Astrocyte (in vitro differentiated cells and primary cell): ENCODE measurements at places on chromosomes 1 and 21. TPM values are rescaled to one million over a fixed set of nuclear protein-coding genes. Genes with fewer than 3 reads are reported as not detected.

GRCh38 chr1:229452956-229453801, 19.3 kb upstream of the ACTA1 start:
- H3K27me3 ChIP-seq, result no peaks in the 10 kb centered on the region
- no peak overlapping the region for H3K27ac ChIP-seq
- no peaks in the 10 kb centered on the region for H3K4me1 ChIP-seq
- no peak for DNase-seq
- no peak overlapping the region for H3K4me3 ChIP-seq

GRCh38 chr1:81801651-81802456, 1.1 kb downstream of the ADGRL2 start:
- H3K27me3 ChIP-seq, result no peaks in the 10 kb centered on the region
- DNase-seq, result peak; percentile 53
- H3K4me1 ChIP-seq, result peaks cover 5% of the 10 kb centered on the region

- no peak overlapping the region for H3K4me3 ChIP-seq
- no peak overlapping the region for H3K27ac ChIP-seq
- no peaks in the 10 kb centered on the region for H3K36me3 ChIP-seq
- peaks cover 4% of the 10 kb centered on the region for H3K27me3 ChIP-seq
- peaks cover 21% of the 10 kb centered on the region for H3K4me1 ChIP-seq
Observed at GRCh38 chr1:26158271-26158907, 490 bp upstream of the FAM110D start.

DNA sequence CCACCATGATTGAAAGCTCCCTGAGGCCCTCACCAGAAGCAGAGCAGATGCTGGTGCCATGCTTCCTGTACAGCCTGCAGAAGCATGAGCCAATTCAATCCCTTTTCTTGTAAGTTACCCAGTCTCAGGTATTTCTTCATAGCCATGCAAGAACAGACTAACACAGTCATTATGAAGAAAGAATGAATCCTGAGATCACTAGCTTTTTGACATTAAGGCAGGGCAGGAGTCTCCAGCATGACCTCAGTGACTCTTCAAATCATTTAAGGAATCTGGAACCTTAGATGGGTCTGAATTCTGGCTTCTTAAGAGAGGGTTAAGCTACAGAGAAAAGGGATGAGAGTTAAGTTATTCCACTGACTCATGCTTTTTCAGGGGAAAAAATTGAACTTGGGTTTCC, 79.0 kb downstream of the PTPN14 start:
- H3K27me3 ChIP-seq, result no peaks in the 10 kb centered on the region
- peaks cover 49% of the 10 kb centered on the region for H3K4me1 ChIP-seq
- H3K36me3 ChIP-seq, result no peaks in the 10 kb centered on the region
- peak; percentile 44 for DNase-seq
- no peak overlapping the region for H3K4me3 ChIP-seq

GRCh38 chr1:13809461-13810159, 109.6 kb downstream of the PRDM2 start:
- H3K36me3 ChIP-seq, result no peaks in the 10 kb centered on the region
- peak; percentile 6 for DNase-seq
- H3K4me1 ChIP-seq, result no peaks in the 10 kb centered on the region
- no peaks in the 10 kb centered on the region for H3K27me3 ChIP-seq

GRCh38 chr1:171017426-171017825, 73.3 kb upstream of the FMO3 start:
- no peaks in the 10 kb centered on the region for H3K36me3 ChIP-seq
- H3K27ac ChIP-seq, result no peak overlapping the region
- DNase-seq, result no peak
- no peak overlapping the region for H3K4me3 ChIP-seq

- H3K4me1 ChIP-seq, result no peaks in the 10 kb centered on the region
- no peak for DNase-seq
- no peak overlapping the region for H3K27ac ChIP-seq
Observed at GRCh38 chr1:25757846-25758185, 42.2 kb upstream of the SELENON start.

- H3K36me3 ChIP-seq, result no peaks in the 10 kb centered on the region
- DNase-seq, result no peak
- H3K4me3 ChIP-seq, result no peak overlapping the region
- H3K27ac ChIP-seq, result no peak overlapping the region
- H3K27me3 ChIP-seq, result peaks cover 2% of the 10 kb centered on the region
Observed at GRCh38 chr1:228987286-228987685, 252.0 kb downstream of the RHOU start.

DNA sequence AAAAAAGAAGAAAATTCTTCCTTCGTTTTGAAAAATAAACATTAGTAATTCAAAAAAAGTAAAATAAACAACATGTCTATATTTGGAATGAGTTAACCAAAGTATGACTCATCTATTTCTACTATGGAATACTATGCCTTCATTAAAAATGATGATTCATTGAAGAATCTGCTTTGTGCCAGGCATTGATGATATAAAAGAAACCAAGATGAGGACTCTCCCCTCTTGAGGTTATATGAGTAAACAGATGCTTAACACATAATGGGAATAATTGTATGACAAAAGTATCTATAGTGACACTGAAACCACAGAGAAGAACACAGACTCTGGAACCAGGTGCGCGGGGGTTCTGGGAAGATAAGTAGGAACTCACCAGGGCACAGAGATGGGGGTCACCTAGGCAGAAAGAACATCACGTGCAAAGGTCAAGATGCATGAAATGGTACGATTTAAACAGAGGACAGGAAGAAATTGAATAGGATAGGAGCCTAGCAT, 18.8 kb downstream of the ELF3 start:
- no peaks in the 10 kb centered on the region for H3K27me3 ChIP-seq
- DNase-seq, result peak; percentile 88
- peak overlapping the region; percentile 20 for H3K27ac ChIP-seq
- H3K36me3 ChIP-seq, result no peaks in the 10 kb centered on the region
- peaks cover 9% of the 10 kb centered on the region for H3K4me1 ChIP-seq

DNA sequence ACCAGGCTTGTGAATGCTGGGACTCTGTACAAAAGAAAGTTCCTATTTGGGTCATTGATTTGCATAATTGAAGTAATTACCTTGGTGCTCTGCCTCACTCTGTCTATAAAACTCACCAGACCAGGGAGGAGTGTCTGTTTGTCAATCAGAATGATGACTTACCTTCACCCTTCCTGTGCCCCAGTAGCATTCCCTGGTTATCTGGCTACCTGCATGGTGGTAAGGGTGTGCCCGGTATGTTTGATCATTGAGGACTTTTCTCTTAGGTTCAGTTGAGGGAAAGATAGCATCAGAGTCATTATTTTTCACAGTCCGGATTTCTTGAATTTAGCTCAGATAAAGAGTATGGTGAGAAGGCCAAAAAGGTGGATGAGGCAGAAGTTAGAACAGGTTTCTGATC, 190.0 kb downstream of the BRINP2 start:
- DNase-seq, result no peak
- H3K4me3 ChIP-seq, result no peak overlapping the region
- no peaks in the 10 kb centered on the region for H3K4me1 ChIP-seq
- H3K36me3 ChIP-seq, result no peaks in the 10 kb centered on the region
- no peaks in the 10 kb centered on the region for H3K27me3 ChIP-seq

DNA sequence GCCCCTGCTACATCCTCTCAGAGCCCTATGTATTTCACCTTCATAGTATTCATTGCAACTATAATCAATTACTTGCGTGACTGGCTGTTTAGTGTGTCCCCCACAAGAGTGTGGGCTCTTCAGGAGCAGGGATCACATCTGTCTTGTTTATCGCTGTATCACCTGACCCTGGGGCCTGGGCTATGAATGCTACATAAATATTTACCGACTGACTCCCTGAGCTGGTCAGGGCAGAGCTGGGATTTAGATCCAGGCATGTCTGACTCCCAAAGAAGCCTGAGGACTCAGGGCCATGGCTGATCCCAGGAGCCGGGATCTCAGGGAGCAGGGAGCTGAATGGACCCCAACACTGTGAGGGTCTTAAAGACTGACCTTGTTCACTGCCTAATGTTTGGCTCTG, 49.7 kb downstream of the AHDC1 start:
- H3K27me3 ChIP-seq, result no peaks in the 10 kb centered on the region
- H3K36me3 ChIP-seq, result peaks cover 2% of the 10 kb centered on the region
- DNase-seq, result no peak
- no peak overlapping the region for H3K4me3 ChIP-seq
- H3K27ac ChIP-seq, result no peak overlapping the region
- peaks cover 21% of the 10 kb centered on the region for H3K4me1 ChIP-seq

DNA sequence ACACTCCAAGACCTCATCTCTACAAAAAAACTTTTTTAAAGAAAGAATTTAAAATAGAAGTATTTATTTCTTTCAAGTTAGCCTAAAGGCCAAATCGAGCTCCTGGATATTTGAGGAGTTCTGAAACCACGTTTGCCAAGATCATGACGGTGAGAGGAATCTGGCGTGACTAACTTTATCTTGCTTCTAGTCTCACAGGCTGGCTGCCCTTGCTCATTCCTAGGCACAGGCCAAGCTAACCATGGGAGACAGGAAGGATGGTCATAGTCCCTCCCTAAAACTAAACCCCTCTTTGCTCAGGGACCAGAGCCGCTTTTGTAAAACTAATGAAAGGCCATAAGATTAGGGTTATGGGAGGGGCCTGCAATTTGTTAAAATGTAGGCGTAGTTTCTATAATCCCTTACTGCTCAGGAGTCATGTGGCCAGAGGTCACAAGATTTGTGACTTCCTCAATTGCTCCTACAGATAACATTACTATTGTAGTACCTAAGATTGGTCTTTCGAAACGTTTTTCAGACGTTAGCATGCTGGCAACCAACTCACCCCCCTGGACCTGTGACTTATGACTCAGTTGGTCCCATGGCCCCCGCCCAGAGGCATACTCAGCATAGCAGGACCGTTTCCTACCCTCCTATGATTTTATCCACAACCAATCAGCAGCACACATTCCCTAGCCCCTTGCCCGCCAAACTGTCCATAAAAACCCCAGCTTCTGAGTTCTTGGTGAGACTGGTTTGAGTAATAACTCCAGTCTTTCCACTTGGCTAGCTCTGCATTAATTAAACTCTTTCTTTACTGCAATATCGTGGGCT, 425.0 kb downstream of the SMYD3 start:
- DNase-seq, result no peak
- no peak overlapping the region for H3K27ac ChIP-seq

DNA sequence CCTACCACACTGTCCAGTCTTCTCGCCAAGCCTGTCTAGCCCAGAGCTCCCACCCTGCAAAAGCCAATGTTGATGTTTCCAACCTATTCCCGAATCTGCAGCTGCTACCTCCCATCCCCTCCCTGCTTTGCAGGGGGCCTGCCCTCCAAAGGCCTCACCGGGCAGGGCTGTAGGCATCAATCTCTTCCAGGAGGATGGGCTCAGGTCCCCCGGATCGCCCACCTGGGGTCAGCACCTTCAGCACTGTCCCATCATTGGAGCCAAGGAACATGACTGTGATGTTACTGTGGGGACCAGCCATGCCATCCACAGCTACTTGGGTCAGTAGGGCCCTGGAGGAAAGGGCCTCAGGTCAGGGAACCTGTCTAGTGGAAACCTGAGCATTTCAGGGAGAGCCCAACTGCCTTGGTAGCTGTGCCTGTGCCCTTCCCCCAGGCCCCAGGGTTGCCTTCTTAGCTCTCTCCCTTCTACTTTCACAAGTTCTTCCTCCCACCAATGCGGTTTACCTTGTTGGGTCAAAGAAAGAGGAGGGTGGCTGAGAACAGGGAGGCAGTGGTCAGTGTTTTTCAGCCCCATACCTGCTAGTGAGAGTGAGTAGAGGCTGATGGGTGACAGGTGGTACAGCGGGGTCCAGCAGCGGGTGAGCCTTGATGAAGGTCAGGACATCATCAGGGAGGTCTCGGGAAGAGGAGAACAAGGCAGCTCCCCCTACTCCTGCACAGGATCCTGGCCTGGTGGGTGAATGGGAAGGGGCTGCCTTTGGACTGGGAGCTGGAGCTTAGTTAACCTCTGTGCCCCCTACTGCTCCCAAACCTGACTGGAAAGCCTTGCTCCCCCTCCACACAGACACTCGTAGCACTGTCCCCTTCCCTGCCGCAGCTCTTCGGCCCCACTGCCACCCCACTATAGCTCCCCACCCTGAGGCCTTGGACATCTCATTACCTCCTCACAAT, 10.7 kb downstream of the SEMA6C start:
- H3K4me1 ChIP-seq, result peaks cover 9% of the 10 kb centered on the region
- no peak for DNase-seq
- H3K27ac ChIP-seq, result no peak overlapping the region

- no peak for DNase-seq
- H3K4me3 ChIP-seq, result no peak overlapping the region
- H3K27ac ChIP-seq, result no peak overlapping the region
Observed at GRCh38 chr1:188769181-188769580, 1708.5 kb downstream of the BRINP3 start.

DNA sequence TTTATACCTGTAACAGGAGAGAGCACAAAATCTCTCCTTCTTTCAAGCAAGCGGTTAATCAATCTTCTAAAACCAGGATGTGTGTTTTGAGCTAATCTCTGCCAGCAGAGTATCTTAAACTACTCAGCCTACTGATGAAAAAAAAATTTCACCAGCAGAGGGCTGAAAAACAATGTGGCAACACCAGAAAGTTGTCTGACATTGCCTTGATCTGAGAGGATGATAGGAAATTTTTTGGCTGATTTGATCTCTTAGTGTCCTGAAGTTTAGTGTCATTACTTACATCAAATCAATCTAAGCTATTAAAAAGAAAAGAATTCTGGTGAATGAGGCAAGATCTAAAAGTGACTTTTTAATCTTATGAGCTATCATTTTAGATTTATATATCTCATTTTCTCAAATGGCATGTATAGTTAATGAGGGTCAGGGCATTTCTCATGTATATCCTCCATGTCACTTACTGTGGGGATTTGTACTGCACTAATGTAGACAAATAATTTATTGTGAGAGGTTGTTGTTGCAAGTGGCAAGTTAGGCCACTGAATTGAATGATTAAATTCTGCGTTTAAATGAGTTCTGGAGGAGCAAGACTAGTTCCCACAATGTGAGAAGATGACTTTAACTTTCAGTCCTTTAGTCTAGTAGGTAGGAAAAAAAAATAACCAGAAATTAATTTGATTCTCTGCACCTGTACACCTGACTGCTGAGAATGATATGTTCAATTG, 10.9 kb downstream of the ADAMTS1 start:
- peaks cover 28% of the 10 kb centered on the region for H3K36me3 ChIP-seq
- no peak overlapping the region for H3K4me3 ChIP-seq
- DNase-seq, result no peak
- no peak overlapping the region for H3K27ac ChIP-seq
- no peaks in the 10 kb centered on the region for H3K27me3 ChIP-seq

DNA sequence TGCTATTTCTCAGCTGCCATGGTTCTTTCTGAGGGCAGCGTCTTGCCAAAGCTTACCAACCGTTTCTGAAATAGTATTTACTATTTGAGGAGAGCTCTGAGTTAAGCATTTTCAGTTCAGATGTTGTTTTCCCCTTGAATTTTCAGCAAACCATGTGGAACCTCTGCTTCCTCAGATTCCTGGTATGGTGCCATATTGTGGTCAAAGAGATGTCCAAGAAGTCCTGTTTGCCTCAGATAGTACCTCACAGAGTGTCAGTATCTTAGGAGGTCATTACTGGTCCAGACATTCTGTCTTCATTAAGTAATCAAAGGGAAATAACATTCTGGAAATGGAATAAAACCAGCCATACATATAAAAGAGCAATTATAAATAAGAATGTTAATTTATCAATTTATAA, 36.6 kb downstream of the VANGL2 start:
- no peak overlapping the region for H3K27ac ChIP-seq
- peaks cover 4% of the 10 kb centered on the region for H3K27me3 ChIP-seq
- H3K36me3 ChIP-seq, result no peaks in the 10 kb centered on the region
- no peak overlapping the region for H3K4me3 ChIP-seq
- no peaks in the 10 kb centered on the region for H3K4me1 ChIP-seq

GRCh38 chr1:44212355-44213221, 683 bp upstream of the DMAP1 start:
- peak overlapping the region; percentile 62 for H3K27ac ChIP-seq
- DNase-seq, result no peak
- peaks cover 10% of the 10 kb centered on the region for H3K4me1 ChIP-seq

PCSK9 gene
- total RNA-seq, result 0.53 and 1.4 TPM in 2 replicates

HSPB7 gene
- 0.45 and 0.55 TPM in 2 replicates for total RNA-seq

ATP6V1G3 gene
- not detected in 2 replicates for total RNA-seq

KLF17 gene
- 0.09 TPM in 1 of 2 replicates, not detected in the other for total RNA-seq

OR2L8 gene
- total RNA-seq, result not detected in 2 replicates
